ENCODE measurements at places on chromosomes 16 and 17.

DNA sequence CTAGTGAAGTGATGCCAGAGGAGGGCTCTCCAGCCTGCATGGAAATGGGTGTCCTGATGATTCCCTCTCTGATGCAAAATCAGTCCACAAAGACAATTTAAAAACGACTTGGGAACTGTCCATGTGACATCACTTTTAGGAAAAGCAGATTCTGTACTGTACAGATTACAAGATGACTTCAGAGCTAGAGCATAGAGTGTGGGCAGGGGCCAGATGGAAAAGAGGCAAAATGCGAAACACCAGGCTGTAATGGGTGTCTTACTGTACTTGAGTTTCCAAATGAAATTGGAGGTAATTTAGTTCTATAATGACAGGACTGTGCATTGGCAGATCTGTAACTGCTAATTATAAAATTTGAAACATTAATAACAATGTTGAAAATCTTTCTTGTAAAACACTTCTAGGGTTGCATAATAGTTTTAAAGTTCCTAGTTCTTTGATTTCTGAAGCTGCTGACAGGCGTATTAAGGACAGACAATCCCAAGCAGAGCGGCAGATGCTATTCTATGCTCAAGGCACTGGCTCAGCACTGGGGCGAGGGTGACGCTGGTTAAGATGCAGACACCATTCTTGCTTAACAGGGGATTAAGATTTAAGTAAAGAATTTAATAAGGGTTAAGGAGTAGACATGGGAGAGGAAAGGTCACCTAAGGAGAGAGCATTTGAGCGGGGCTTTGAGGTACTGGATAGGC, 29.6 kb downstream of the OGFOD1 start:
- no peak for DNase-seq

- no peak for DNase-seq
Observed at GRCh38 chr17:41784207-41784744, 2.2 kb downstream of the JUP start.

- no peak for DNase-seq
Observed at GRCh38 chr16:52450916-52451315, 96.0 kb downstream of the TOX3 start.

DNA sequence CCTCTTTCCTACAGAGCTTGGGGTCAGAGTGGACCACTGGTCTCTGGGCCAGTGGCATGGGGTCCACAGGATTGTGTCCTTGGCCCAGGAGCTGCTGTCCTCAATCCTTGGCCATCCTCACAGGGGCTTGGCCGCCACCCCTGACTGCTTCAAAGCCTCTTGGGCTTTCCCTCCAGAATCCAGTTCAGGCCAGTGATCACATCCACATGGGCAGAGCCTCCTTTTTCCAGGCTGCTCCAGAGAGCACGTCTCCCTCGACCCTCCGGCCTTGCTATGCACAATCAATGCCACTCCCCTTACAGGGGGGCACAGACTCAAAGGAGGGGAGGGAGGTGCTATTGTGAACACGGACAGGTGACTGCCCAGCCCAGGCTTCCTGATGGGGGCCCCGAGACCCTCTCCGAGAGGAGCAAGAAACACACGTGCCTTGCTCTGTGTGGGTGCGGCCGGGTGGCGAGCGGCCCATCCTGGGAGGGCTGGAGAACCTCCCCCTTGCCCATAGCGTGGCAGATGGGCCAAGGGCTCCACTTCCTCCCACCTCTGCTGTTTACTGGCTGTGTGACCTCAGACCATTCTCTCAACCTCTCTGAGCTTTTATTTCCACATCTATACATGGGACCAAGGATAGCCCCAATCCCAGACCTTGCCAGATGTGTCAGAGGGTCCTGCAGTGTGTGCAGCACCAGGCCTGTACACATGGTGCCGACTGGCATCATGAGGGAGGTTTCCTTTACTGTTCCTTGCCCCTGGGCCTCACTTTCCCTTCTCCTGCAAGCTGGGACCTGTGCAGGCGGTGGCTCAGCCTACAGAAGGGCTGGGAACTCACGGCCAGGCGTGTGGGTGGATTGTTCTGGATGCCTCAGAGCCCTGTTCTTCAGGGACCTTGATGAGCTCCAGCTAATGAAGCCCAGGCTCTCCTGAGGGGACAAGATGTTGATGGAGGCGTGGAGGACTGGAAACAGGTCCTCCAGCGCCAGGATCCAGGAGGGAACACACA, 229.0 kb upstream of the GSE1 start:
- DNase-seq: no peak

DNA sequence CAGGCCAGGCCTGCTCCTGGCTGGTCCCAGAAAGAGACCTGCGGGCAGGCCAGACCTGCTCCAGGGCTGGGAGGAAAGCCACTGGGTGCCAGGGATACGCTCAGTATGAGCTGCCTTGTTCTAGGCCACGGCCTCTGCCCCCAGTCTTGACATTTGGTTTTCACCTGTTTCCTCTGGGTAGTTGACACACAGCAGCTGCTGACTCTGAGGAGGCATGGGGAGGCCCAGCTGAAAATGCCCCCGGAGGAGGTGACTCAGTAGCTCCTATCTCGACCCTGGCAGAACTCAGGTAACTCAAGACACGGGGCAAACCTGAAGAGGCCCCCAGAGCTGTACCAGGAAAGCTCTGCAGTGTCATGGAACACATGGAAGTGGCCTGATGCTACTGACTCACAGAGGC, 13.9 kb upstream of the ADGRG1 start:
- no peak for DNase-seq

GRCh38 chr17:58521680-58522079, 7.2 kb upstream of the MTMR4 start:
- no peak for DNase-seq

DNA sequence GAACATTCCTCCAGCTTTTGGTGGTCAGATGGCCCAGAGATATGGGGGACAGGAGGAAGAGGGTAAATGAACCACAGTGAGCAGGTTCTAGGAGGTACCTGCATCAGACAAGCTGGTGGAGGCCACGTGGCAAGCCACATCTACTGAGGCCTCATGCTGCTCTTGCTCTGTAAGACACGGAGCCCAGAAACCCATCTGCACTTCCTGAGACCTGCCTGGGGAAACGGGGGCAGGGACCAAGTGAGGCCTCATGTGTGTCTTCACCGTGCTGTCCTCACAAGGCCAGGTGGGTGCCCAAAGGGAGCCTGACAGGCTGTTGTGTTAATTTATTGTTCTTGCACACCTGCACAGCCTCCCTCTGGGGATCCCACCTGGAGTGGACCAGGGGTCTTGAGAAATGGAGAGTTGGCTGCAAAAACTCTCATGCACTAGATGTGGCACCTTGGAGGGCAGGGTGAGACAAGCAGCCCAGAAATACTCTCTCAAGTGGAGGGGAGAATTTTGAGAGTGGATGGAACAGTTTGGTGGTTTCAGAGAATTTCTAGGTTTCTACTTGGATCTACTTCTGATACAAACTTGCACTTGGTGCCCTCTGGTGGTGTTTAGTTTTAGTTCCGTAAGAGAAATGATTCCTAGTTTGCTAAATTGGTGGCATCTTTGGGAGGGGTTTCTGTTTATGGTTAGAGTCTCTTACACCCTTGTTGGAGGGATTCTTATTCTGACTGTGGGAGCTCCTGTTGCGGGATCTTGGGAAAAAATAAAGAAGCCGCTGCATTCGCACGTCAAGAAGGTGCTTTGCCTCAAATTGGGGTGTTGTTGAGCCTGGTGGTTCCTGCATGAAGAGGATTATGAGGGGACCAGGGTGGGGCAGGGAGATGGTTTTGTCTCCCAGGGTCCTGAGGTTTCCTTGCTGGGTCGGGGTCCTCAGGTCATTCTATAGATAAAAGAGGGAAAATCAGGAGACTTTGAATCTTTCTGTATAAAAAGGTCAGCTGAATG, 47.5 kb downstream of the SLC6A2 start:
- DNase-seq: peak; percentile 53
